ENCODE measurements at places on chromosomes 5 and 9.

- no peak for DNase-seq
These were observed 68.3 kb downstream of the CHSY3 start for GRCh38 chr5:129972465-129973141.

DNA sequence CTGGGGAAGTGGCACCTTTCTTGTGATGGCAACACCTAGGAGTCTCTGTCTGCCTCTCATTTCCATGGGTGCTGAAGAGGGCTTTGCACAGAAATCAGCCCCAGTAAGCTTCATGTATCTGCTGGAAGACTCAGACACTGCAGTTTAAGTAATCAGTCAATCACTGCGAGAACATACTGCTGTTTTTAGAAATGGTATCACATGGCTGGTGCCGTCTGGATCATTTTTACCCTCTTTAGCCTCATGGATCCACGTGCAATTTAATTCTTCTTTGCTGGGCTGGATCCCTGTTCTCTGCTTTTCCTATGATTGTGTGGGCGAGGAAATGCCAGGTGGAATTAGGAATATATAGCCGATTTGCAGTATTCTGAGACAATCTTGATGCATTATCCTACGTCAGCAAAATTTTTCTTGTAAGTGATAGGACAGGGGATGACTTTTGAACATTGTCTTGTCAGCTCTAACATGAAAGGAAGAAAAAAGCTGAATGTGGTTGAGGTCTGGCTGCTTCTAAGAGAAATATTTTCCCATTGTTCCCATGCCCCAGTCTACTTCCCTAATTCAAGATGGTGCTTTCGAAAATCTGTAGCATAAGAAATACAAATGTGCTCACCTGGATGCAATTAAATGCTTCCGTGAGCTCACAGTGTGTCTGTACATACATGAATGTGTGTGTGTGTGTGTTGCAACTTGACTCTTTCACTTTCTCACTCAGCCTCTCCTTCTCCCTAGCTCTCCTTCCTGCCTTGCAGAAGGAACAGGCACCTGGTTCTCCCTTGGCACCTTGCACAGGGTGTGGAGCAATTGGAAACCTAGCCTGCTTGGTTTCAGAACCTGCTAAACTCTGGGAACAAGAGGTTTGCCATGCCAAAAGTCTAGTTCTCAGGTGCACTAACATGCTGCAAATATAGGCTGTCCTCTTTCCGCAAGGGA is 281.6 kb downstream of the NTRK2 start:
- DNase-seq: no peak

GRCh38 chr5:125274938-125275724 is 528.7 kb upstream of the ZNF608 start:
- no peak for DNase-seq

- peak; percentile 82 for DNase-seq
These were observed at the start of gene REEP2 for GRCh38 chr5:138438724-138439476. TSS of gene REEP2 (plus strand) at chr5:138439057. CDS start at chr5:138439209, 152 bp downstream.

DNA sequence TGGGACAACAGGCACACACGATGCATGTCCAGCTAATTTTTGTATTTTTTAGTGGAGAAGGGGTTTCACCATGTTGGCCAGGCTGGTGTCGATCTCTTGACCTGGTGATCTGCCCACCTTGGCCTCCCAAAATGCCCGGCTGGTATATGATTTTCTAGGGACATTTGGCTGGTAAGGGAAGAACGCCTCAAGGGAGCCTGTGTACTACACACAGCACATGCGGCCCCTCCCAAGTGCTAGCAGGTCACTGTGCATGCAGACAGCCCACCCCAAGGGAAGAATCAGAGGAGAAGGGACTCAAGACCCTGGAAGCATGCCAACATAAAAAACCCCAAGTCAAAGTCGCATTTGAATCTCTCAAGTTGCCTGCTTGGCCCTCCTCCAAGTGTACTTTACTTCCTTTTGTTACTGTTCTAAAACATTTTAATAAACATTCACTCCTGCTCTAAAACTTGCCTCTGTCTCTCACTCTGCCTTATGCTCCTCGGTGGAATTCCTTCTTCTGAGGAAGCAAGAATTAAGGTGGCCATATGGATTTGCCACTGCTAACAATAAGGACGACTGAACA is 24.3 kb upstream of the OTULINL start:
- DNase-seq: no peak

- no peak for DNase-seq
These were observed 348.0 kb downstream of the NPR3 start for GRCh38 chr5:33059081-33059480.

- peak; percentile 78 for DNase-seq
These were observed 9.9 kb downstream of the PTCH1 start for GRCh38 chr9:95506678-95507463.

Data from RKO (cell line).